Substantia nigra (tissue), 51 donors: ENCODE measurements at places on chromosomes 7 and 10.

- DNase-seq, result no peak
Measured at GRCh38 chr7:34845666-34846361, 187.8 kb downstream of the NPSR1 start.

DNA sequence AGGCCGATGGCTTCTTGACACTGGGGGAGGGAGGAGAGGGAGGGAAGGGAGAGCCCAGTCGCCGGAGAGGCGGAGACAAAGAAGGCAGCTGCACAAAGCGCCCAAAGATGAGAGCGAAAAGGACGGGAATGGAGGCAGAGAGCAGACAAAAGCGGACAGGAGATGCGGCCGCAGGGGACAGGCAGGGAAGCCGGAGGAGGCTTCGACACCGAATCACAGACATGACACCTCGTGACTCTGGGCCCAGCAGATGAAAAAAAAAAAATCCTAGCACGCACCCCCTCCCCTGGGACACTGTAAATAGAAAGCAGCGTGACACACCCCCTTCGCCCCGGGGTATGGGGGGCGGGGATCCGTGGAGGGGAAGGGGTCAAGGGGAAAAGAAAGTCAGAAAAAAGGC lies 976 bp downstream of the NAT16 start:
- DNase-seq, result no peak

- no peak for DNase-seq
Measured at GRCh38 chr7:36758879-36759278, 34.6 kb upstream of the AOAH start.

DNA sequence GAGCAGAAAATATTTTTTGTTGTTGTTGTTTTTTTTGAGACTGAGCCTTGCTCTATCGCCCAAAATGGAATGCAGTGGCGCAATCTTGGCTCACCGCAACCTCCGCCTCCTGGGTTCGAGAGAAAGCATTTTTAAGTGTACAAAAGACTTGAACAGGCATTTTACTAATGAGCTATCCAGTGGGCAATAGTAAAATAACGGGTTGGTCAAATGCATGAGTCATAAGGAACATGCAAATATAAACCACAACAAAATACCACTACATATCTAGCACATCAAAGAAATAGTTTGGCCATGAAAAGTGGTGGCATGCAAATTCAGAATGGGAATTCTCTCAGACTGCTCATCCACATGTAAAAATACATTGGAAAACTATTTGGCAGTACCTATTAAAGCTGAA lies 71.7 kb upstream of the TMEM106B start:
- DNase-seq, result no peak

DNA sequence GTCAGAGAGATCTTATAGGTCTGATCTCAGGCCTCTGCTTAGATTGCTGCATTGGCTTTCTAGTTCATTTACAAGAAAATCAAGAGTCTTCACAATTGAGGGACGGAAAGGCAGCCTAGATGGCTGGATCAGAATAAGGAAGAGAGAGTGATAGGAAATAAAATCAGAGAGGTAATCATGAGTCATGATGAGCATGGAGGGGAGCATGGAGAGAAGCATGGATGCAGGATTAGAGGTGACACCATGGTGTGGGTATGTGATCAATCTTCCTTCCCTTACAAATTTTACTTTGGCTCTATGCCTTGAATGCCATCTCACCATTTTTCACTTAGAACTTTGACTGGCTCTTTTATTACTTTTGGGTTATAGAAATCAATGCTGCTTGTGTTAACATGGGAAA lies 1.4 kb downstream of the BCCIP start:
- no peak for DNase-seq
